CD4-positive, alpha-beta T cell (primary cell): ENCODE measurements at places on chromosomes 12 and 14.
A peak's percentile ranks its signal among the peaks of the same experiment; 100 is the strongest.

DNA sequence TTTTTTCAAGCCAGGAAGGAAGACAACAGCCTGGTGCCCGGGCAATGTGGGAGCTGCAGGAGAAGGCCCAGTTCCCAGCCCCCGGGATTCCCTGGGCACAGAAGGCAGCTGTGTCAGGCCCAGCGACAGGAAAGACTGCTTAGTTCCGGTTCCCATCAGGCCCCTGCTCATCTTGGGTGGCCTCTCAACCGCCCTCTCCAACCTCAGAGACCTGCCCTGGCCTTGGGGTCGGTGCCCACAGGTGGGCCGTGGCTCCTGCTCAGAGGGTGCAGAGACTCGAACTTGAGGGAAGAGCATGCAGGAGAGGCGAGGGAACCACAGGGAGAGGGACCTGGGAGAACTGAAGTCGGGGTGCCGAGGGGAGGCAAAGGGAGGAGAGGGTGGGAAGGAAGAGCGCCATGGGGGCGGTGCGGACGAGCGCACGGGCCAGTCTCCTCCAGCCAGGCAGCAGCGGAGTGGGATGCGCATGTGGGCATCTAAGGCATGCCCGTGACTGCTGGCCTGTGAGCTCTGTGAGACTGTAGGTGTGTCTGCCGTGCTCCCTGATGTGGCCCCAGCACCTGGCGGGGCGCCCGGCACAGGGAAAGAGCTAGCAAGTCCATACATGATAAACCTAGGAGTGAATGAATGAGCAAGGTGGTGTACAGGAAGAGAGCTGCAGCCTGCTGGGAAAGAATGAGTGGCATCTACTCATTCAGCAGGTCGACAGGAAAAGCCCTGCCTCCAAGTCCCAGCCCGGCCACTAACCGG, 42.7 kb downstream of the SSH1 start:
- no peak for DNase-seq

DNA sequence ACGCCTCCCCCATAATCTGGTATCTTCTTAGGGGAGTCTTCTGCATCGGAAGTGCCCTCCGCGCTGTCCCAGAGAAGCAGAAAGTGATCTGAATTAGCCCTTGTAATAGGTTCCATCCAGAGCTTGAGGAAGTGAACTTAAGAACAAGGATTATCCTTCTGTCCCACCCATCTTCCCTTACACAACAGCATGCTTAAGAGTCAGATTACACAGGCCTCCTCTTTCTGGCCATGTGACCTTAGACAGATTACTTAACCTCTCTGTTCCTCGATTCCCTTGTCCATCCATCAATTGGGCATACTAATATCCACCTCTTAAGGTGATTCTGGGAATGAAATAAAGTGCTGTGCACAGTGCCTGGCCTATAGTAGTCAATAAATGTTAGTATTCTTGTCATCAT, 11.4 kb downstream of the CABP1 start:
- DNase-seq: no peak

DNA sequence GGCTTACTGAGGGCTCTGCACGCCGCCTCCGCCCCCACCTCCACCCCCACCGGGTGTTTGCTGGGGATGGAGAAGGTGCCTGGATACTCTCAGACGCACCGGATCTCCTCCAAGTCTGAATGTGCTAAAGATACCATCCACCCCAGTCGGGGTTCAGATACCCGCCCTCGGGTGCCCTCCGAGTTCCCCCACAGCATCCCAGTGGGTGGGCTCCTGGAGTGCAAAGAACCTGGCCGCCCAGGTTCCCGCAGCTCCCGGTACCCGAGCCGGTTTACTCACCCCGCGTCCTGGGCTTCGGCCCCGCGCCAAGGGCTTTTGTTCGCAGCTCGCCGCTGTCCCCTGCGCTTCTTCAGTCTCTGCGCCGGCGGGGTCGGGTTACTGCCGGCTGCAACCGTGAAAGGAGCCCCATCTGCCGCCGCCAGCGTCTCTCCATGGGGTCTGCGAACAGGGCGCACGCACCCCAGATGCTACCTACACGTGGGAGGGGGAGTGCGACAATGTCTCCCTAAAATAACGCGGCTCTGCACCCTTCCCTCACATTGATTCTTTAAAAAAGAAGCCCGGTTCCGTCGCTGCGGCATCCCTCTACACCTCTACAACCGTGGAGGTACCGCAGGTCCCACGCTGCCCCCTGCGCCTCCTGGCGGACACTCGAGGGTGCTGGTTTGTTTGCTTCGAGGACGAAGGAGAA, at the start of gene CCDC177:
Gene CCDC177 (minus strand): TSS at position 609 of the 691 bp plus-strand sequence. CDS start 1,249 bp downstream, outside the sequence.
- peak; percentile 79 for DNase-seq

DNA sequence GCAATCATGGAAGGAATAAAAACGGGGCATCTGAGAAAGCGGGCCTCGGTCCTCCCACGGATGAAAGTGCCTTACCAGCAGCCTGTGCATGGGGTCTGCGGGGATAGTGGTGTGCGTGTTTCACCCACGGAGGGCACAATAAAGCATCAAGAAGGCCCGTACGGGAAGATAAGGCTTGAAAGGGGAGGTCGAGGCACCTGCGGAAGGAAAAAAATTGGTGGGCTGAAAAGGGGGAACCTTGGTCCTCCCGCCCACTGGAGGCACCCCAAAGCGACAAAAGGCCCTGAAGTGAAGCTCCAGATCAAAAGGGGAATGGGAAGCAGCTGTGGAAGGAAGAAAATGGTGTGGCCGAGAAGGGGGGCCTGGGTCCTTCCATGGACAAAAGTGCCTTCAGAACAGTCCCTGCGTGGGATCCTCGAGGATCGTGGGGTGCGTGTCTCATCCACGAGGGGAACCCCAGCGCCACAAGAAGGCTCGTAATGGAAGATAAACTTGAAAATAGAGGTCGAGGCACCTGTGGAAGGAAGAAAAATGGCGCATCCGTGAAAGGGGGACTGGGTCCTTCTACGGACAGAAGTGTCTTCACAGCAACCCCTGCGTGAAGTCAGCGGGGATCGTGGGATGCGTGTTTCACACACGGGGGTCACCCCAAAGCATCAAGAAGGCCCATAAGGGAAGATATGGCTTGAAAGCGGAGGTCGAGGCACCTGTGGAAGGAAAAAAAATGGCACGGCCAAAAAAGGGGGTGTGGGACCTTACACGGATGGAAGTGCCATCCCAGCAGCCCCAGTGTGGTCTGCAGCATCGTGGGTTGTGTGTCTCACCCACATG, 276.9 kb downstream of the ALG10 start:
- no peak for DNase-seq

- no peak for DNase-seq
Observed at GRCh38 chr12:93173178-93173957, 204.4 kb upstream of the NUDT4 start.

DNA sequence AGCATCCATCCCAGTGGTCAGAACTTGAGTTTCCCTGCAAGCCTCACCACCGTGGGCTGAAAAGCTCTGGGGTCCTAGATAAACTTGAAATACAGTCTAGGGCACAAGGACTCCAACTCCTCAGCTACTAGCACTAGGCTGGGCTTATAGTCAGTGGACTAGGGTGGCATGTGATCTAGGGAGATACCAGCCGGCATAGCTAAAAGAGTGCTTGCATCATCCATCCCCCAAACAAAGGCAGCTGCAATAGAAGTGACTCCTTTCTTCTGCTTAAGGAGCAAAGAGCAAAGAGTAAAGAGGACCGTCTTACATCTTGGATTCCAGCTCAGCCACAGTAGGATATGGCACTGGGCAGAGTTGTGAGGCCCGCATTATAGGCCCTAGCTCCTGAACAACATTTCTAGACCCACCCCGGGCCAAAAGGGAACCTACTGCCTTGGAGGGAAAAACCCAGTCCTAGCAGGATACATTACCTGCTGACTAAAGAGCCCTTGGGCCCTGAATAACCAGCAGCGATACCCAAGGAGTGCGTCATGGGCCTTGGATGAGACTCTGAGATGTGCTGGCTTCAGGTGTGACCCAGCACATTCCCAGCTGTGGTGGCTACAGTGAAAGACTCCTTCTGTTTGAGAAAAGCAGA, 17.9 kb upstream of the SOS2 start:
- no peak for DNase-seq

- no peak for DNase-seq
Observed at GRCh38 chr14:24843494-24843893, 206.5 kb downstream of the STXBP6 start.

GRCh38 chr12:53330671-53331070, 5.5 kb downstream of the SP7 start:
- DNase-seq: no peak

DNA sequence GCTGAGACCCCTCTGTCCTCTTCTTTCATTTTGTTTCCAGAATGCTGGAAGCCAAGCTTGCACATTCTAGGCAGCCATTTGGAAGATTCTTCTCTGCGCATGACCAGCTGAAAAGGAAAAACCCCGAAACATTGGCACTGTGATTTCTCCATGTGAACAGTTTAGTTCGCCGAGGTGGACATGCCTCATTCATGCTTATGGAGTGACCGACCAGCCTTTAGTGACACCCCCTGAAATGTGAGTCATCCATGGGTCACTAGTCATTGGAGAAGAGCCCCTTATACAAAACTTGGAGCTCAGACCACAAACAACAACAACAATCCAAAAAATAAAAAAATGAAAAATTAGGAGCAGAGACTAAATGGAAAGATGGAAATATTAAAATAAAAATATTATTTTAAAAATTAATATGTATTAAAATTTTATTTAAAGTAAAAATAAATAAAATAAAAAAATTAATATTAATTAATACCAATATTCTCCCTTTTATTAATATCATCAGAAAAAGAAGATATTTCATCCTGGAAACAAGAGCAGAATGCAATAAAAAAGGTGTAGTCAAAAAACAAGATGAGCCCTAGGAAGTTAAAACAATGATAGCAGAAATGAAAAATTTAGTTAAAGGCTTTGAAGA, 9.5 kb upstream of the KRT7 start:
- no peak for DNase-seq

- no peak for DNase-seq
Observed at GRCh38 chr14:64363265-64363846, 24.8 kb upstream of the MTHFD1 start.
